ENCODE measurements at places on chromosomes 3 and 15. TPM values are rescaled to one million over a fixed set of nuclear protein-coding genes. Genes with fewer than 3 reads are reported as not detected.

The TEX55 gene
- not detected for polyA plus RNA-seq

The DZIP1L gene
- polyA plus RNA-seq: 6.7 TPM

The IL17RC gene
- polyA plus RNA-seq: 20.5 TPM

The IP6K2 gene
- polyA plus RNA-seq: 67.6 TPM

The CPEB1 gene
- polyA plus RNA-seq: 0.42 TPM

The ACTC1 gene
- 0.26 TPM for polyA plus RNA-seq

The VGLL3 gene
- polyA plus RNA-seq: 4.3 TPM

The MELTF gene
- 4.9 TPM for polyA plus RNA-seq
